ENCODE measurements at places on chromosomes 7 and 10.
A peak's percentile ranks its signal among the peaks of the same experiment; 100 is the strongest.

- no peak for DNase-seq
Measured at GRCh38 chr7:143518521-143518920, 40.8 kb downstream of the TAS2R41 start.

- DNase-seq = peak; percentile 78
Measured at GRCh38 chr10:80413271-80413996, 5.1 kb downstream of the PRXL2A start.

- peak; percentile 90 for DNase-seq
Measured at GRCh38 chr10:35336084-35336831, at the start of gene CCNY. CCNY (plus strand) TSS chr10:35336509; CDS start chr10:35337054, 545 bp downstream.

DNA sequence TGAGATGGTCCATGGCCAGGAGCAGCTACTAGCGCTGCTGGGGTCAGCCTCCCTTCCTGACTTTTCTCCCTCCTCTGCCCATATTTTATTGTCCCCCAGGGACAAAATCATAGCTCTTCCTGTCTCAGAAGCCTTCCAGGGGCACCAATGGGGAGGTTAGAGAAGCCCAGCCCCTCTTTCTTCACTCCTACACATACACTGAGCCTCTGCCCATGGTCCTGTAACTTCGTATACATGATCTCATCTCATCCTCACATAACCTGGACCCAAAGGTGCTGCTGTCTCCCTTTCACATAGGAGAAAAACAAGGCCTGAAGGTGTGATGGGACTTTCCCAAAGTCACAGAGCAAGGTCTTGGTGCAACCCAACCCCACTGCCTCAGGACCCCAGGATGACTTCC, 2.5 kb downstream of the SRRM3 start:
- no peak for DNase-seq

GRCh38 chr7:18312482-18312881, 183.1 kb upstream of the HDAC9 start:
- no peak for DNase-seq

DNA sequence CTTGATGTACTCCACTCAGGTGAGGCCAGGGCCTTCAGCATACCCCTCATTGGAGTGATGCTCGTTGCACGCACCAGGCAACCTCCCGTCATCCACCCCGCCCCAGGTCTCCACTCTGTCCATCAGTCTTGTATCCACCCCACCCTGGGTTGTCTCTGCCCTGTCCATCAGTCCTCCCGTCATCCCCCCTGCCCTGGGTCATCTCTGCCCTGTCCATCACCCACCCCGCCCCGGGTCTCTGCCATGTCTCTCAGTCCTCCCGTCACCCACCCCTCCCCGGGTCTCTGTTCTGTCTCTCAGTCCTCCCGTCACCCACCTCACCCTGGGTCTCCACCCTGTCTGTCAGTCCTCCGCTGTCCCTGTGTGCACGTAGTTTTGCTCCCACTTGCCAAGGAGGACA, 59.9 kb downstream of the WDR37 start:
- DNase-seq = no peak

DNA sequence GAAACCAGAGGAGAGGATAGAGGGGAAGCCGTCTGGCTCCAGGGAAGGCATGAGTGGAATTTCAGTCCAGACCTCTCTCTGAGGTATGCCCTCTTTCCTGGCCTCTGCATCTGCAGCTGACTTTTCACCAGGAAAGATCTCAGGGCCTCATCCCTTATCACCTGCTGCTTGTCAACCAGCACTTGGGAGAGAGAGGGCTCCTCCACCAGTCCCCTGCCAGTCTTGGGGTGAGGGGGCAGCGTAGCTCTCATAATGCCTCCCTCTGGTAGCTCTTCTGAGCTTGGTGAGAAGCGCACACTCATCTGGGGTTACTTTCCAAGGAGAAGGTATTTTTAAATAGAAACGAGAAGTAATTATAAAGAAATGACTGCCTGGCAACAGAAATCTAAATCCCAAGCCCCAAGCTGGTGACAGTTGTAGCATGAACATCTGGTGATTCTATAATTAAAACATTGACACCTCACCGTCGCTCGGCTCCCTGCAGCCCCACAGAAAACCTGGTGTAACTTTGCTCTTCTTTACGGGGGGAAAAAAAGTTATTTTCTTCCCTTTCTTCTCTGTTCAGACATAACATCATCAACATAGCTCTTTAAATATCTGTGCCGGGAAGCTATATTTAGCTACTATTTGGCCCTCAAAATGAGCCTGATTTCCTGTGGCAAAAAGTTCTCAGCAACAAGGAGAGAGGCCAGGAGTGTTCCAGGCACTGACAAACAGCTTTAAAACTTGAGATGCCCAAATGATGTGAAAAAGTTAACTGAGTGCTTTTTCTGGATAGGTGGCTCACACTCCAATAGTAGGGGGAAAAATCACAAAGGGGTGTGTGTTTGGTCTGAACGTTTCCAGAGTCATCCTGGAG, 26.9 kb downstream of the HIP1 start:
- DNase-seq = peak; percentile 43

DNA sequence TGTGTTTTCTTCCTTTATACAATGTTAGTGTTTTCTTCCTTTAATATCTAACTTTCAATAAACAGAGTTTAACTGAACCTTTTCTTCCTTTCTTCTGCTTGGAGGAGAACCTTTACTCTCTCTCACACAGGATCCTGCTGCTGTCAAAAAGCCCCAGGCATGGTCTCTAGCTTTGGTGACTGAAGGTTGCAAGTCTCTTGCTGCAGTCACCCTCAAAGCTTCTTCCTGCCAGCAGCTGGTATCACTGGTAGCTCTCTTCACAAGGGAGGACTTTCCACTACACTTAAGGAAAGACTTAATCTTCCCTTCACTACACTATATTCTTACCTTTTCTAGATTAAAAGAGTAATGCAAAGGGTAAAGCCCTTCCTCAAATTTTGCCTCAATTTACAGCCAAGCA, 153.4 kb downstream of the SGMS1 start:
- DNase-seq = no peak

DNA sequence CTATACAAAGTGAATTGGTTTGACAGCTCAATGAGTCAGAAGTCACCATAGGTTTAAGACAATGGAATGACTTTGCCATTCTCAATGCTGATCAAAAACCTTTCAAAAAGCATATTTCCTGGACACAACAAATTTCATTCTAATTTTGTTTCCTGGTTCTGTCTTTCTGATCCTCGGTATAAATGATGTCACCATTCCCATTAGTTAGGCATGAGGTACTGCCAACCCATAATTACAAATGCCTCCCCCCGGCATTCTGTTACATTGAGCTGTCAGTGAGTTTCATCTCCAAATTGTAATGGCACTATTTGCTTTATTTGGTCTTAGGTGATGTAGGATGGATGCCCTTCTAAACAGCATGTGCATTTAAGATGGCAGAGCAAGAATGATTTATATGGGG, 81.7 kb upstream of the NFE2L3 start:
- no peak for DNase-seq

DNA sequence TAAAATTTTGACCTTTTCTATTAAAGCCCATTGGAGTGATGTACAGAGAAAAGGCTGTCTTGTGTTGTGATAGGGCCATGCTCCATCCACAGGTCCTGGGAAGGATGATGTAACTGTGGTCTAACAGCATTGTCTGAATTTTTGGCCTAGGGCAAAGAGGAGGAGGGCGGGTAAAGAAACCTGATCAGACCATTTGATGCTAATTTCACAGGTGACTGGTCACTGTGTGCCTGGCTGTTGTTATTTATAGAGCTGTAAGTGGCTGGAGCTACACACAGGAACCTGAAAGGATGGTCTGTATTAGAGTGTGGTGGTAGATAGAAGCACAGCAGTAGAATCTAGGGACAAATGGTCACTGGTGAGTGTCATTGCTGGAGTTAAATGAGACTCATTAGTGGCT, 182.1 kb downstream of the AUTS2 start:
- DNase-seq = peak; percentile 42

DNA sequence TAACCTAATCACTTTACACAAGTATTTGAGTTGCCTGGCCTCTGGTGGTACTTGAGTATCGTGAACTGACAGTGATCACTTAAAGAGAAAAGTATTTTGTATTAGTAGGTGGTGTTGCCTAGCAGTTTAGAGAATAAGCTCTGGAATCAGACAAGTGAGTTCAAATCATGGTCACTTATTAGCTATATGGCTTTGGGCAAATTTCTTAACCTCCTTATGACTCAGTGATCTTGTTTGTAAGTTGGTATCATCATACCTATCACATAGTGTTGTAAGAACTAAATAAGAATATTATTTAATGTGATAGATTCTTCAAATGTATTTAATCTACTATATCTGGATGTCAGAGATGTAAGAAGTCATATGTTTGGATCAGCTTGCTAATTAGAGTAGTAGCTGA, 163.8 kb downstream of the RNF133 start:
- DNase-seq = no peak

- peak; percentile 73 for DNase-seq
Measured at GRCh38 chr7:141045842-141046620, 27.8 kb upstream of the TMEM178B start.

GRCh38 chr7:54837168-54837567, 78.2 kb upstream of the SEC61G start:
- no peak for DNase-seq

GRCh38 chr10:57303566-57303965, 942.5 kb upstream of the ZWINT start:
- DNase-seq = no peak

DNA sequence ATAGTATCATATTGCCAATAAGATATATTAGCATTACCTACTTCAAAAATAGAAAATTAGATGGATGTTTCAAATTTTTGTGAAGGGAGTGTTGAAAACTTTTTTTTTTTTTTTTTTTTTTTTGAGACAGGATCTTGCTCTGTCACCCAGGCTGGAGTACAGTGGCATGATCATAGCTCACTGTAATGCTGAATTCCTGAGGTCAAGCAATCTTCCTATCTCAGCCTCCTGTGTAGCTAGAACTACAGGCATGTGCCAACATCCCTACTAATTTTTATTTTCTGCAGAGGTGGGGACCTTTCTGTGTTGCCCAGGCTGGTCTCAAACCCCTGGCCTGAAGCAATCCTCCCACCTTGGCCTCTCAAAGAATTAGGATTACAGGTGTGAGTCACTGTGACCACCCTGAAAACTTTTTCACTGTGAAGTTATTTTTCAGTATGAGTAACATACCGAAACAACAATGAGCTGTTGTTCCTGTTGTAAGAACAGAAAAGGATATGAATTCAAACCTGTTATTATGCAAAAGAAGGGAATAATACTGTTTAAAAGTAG, 266.9 kb downstream of the NEBL start:
- DNase-seq = peak; percentile 16

DNA sequence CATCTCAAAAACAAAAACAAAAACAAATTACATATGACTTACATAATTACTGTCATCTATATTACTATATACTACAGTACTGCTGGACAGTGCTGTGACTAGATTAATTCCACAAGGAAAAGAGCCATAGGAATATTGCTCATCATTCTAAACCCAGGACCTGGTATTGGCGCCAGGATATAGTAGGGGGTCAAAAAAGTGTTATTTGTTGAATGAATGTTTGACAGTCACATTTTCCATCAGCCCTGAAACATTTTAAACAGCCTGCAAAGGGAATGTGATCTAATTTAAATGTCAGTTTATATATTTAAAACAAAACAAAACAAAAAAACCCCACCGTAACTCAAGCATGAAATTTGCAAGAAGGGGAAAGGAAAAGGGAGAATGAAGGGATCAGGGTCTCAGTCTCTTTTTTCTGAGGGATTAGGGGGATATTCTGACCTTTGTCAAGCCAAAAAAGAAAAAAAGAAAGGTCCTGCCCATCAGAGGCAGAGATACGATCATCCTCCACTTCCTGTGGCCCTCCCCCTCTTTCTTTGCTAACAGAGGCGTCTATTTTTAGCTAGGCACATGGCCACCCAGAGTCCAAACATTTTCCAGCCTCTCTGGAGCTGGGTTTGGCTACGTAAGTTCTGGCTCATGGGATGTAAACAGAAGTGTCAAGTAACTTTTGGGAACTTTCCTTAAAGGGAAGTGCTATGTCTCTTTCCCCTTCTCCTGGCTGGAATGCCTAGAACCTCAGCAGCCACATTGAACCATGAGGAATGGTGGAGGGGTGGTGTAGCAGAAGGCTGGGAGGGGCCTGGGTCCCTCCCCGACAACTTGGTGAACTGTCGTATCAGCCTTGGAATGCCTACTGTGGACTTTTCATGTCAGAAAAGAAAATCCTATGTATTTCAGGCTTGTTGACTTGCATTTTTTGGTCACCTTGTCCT, 44.6 kb upstream of the DLG5 start:
- DNase-seq = peak; percentile 87

GRCh38 chr7:87687653-87688254, 59.6 kb downstream of the RUNDC3B start:
- DNase-seq = no peak

DNA sequence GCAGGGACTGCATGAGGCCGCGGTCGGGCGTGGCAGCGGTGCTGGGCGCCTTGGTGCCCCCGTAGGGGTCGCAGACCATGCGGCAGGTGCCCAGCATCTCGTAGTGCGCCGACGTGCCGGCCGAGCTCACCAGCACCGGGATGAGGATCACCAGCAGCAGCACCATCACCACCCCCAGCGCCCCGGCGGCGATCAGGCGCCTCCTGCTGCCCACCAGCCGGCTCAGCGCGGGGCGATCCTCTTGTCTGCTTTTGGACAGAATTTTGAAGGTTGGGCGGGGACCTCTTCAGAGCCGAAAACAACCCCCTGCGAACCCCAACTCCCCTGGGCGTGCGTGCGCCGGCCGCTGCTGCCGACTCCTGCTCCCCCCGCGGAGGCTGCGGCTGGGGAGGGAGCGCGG, 779 bp downstream of the C1QL3 start:
- peak; percentile 49 for DNase-seq

GRCh38 chr10:129028451-129028850, 438.6 kb upstream of the MGMT start:
- DNase-seq = no peak

DNA sequence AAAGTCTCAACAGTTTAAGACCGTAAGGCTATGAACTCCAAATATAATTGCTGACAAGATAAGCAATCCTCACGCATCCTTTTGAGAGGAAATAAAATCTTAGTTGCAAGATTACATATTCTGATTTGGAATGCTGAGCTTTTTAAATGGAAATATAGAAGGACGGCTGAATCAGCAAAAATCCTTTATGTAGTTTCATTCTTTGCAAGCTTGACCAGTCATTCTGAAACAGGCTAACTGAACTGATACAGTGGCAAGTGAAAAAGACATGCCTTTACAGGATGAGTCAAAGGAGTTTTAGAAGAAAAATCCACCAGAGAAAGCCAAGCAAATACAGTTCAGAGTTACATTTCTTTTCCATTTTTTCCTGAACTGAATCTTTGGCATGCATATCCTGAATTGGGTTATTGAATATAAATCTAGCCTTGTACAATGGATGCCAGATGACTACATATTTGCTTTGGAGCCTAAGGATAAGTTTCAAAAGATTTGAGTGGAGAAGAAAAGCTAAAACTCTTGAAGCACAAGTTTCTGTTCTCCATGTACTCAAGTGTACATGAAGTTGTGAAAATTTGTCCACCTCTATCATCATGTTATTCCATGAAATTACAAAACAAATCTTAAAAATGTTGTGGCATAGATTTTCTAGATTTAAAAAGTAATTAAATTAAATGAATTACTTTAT, 4.4 kb downstream of the VIM start:
- DNase-seq = peak; percentile 39

DNA sequence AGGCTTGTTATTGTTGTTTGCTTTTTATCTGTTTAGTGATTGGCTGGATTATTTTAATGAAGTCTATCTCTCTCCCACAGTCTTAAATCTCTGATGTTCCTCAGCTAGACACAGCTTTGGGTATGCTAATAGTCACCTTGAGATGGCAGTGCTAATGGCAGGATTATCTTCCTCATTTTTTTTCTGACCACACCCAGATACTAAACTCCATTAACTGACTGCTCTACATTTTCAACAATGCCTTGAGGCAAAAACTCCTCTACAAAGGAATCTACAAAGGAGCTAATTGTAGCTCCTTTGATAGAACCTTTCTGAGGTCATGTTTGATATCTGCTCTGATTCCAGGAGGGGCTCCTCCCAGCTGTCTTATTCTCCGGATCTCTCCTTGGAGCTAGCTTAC, 122.6 kb downstream of the HBP1 start:
- DNase-seq = no peak

Measured in astrocyte of the hippocampus (primary cell).